NCI-H510A treated with DMSO at 0.1 percent for 48 hours (cell line): ENCODE measurements at places on chromosomes 6 and 20.

DNA sequence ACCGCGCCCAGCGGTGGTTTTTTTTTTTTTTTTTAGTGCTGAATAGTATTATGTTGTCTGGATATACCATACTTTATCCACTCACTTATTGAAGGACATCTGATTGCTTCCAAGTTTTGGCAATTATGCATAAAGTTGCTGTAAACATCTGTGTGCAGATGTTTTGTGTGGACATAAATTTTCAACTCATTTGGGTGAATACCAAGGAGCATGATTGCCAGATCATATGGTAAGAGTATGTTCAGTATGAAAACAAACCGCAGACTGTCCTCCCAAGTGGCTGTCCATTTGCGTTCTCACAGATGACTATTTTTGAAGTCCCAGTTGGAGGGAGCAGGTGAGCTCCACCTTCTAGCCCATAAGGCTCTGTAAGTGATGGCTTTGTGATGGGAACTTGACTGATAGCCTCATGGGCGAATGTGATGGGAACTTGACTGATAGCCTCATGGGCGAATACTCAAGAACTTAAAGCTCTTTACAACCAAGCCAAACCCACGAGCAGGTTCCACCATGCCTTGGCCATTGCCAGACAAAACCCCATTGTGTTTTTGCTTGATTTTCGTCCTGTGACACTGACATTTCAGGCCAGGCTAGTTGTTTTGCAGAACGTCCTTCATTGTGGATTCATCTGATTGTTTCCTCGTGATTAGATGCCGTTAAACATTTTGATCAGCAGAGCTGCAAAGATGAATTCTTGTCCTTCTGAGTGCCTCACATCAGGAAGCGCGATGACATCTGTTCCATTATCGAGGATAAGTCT, 51.0 kb downstream of the ZBTB2 start:
- DNase-seq: no peak

DNA sequence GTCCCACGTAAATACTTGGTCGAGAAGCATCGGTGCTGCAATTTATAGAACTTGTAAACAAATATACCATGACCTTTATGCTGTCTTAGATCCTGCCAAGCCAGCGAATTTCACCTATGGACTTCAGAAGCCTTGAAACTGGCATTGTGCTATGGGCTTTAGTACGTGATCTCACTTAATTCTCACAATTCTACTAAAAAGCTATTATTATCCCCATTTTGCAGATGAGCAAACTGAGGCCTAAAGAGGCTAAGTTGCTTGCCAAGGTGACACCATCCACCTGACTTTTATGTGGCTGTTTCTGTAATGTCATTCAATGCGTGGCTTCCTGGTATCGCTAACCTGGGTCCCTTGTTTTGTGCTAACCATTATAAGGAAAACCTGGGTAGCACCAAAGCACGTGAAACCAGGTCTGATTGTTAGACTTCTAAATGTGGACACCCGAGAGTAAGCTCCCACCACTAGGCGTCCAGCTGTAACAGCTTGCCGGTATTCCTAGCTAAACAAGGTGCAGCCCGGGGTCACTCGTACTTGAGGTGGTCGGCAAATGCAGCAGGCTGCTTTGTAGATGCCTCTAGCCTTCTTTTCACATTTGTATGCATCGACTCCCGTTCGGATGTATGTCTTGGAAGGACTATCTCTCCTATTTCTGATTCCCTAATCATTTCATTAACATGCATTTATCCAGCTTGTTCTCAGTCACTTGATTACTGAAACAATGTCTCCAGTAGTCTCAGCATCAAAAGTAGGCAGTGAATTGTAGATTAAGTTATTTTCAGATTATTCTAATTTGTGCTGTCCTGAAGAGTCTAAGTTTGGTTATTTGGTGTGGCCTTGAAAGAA, 1.1 kb downstream of the SYNJ2 start:
- DNase-seq: peak; percentile 24

DNA sequence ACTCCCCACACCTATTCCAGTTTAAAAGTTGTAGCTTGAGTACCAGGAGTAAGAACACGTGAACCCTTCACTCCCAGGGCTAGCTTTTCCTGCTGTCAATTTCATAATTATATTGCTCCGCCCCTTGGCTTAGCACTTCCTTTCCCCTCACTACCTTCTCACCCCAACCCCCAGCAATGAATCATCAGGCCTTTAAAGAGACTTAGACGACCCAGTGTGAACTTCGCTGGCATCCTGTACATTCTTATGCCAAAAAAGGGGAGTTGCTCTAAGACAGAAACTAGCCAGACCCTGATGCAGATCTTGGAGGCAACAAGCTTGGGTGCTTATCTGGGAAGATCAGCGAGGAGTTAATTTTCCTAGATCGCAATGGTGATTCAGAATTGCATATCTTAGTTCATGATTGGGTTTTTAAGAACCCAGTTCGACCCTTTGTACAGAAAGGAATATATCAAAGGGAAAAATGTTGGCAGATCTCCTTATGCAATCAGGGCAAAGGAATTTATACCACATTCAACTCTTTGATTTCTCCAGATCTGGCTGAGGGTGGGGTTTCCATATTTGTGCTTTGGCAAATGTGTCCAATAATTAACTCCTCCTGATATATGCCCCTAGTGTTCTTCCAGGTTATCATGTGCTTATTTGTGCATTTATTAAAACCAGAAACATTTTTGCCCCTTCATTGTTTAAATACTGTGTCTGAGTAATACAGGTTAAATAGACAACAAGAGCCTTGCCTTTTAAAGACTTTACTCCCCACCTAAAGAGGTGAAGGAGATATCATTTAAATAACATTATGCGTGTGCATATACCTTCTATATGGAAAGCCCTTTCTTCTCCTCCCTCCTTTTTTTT, 8.1 kb upstream of the ATXN1 start:
- no peak for DNase-seq

GRCh38 chr6:30599625-30600324, 17.3 kb downstream of the PPP1R10 start:
- DNase-seq: no peak

- peak; percentile 47 for DNase-seq
Measured at GRCh38 chr20:46558511-46558959, 8.1 kb upstream of the OCSTAMP start.

DNA sequence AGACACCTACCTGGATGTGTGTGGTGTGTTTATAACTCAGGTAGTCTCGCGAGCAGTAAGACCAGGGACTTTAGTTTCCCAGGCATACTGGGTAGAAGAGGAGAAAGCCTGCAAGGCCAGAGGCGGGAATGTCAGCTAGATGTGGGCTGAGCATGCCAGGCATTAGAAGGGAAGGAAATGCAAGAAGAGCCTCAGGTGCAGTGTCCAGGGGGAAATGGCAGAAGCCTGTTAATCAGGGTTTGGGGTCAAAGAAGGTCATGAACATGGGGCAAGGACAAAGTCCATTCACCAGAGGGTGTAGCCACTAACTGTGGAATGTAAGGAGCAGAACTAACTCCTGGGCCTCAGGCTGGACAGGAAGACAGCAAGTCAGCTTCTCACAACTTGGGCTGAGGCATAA, 305.0 kb downstream of the SMOC2 start:
- no peak for DNase-seq

DNA sequence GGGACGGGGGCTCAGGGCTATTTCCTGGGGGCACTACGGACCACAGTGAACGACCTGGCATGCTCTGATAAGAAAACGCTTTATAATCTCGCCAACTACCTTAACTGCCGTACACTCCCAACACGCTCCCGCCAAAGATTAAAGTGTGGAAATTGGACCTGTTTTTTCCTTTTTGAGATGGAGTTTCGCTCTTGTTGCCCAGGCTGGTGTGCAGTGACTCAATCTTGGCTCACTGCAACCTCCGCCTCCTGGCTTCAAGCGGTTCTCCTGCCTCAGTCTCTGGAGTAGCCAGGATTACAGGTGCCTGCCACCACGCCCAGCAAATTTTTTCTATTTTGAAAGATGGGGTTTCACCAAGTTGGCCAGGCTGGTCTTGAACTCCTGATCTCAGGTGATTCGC, 346 bp upstream of the SLC44A4 start:
- no peak for DNase-seq

GRCh38 chr6:14053811-14054210, 63.8 kb upstream of the CD83 start:
- no peak for DNase-seq

DNA sequence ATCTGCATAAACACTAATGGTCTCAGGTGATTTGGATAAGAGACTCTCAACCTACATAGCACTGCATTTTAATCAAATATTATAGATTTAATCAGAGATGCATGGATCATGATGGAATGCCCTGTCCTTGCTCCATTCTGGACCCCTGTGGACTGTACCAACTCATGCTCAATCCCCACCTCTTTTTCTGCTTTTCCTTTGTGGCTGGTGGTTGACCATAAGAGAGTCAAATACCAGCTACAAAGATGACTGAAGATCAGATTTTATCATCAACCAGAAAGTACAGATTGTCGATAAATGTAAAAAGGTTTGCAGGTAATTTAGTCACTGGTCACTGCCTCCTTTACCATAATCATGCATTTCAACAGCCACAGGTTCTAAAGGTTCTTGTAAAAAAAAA, 116.2 kb downstream of the ME1 start:
- DNase-seq: no peak

DNA sequence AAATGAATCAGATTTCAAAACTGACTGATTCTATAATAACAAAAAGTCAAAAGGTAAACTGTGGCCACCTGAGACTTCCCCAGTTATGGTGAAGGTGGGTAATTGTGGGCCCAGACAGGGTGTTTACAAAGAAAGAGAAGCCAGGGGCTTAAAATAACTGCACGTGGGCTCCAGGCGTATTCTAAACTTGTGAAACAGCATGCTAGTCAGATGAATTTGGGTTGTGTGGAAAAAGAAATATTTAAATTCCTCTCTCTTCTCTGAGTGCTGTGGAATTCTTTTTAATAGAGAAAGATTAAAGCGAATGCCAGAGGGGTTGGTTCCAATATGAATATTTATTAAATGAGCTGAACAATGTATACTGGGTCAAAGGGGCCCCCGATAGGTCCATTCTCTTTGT, 166.3 kb upstream of the AFDN start:
- no peak for DNase-seq

- no peak for DNase-seq
Measured at GRCh38 chr20:50674138-50674825, 17.1 kb downstream of the RIPOR3 start.

DNA sequence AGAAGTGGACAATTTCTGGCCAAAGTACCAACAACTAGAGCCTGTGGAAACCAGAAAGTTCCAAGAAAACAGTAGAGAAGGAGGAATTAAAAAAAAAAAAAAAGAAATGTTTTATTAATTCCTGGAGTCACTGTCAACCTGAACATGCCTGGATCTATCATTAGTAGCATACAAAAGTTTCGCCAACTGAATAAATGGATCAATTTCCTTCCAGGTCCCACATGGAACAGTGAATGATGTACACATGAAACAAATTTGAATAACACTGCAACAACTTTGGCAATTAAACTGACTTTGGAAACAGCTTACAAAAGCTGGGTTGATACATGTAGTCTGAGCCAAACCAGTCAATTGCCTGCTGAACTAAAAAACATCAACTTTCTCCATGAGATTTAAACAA, 90.0 kb upstream of the HMGCLL1 start:
- no peak for DNase-seq

DNA sequence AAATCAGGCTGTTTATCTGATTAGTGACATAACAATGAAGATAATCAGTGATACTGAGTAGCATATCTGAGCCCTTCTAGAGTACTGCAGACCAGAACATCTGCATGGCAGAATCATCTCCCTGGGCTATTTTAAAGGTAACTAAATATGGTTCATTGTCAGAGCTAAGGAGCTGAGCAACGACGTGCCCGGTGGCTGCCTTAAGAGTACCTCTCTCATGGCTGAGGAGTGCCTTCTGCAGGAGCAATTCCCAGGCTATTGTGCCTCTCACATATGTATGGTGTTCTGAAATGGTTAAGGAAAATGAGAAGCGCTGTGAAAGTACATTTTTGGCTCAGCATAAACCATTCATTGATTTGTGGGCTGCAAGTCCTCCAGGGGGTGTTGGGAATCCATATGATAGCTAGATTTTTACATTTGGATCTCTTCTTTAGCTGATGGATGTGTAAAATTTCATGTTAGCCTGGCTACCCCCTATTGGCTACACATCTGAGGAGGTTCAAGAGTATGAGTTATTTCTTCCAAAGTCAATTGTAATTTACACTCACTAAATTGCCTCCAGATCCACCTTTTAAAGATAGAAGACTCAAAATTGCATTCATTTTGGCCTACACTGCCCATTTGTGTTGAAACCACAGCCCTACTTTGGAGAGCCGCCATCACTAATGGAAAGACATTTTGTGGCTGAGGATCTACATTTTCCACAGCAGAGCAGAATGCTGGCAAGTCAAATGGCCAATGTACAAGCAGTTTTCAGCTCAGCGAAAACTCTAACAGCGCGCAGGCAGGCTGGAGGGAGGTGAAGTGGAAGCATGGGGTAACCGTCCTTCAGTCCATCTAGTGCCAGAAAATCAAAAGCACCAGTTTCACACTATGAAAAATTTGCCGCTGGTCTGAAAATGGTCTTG, 198.0 kb downstream of the SIM1 start:
- no peak for DNase-seq

DNA sequence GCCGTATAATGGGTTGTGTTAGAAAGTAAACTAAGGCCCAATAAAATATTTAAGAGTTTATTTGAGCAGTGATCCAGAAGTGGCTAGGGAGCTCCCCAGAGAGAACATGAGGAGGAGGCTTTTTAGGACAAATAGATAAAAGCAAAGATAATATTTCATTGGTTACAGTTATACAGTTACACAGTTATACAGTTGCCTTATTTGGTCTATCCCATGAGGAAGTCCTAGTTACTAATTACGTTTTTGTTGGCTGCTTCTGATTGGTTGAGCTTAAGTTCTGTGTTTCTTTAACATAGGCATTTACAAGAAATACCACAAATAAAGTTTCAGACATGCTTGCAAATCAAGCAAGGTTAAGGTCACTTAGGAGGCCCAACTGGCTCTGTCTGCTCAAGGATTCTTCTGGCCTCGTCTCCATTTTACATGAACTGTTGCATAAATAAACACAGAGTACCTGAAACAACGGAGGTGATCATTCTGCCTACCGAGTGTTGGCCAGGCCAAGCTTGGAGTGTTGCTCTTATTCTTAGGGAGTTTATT, 7.0 kb downstream of the UBD start:
- DNase-seq: no peak

DNA sequence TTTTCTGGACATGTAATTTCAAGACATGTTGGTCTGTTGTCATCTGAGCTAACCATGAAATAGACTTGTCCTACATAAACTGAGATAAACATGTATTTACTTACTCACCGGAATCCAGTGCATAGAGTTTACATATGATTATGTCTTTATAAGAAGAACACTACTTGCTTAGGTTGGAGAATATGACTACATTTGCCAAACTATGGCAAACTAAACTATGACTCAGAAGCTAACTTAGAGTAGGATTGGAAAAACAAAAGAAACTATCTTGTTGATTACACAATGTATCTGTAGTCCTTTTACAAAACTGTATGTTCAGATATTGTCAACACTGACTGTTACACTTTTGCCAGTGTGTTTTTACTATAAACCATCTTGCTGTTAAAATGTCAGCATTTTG, 113.3 kb downstream of the CRYBG1 start:
- no peak for DNase-seq

DNA sequence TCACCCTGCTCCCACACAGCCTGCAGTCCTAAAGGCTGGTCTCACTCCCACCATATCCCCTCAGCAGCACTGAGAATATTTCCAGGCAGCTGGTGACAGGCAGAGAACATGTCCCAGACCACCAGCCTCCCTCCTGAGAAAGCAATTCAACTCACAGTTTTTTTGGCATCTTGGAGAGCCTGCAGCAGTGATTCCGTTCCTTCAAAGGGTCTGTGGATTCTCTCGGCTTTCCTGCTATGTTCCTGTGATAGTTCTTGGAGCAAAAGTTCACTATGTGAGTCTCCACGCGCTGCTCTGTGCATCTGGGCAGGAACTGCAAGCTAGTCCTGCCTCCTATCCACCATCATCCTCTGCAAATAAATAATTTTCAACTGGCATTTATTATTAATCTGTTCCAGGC, 448.3 kb upstream of the HSF2 start:
- no peak for DNase-seq
